ENCODE measurements at places on chromosomes 1 and 21.

GRCh38 chr1:153348511-153349362 lies at the start of gene PGLYRP4:
Gene PGLYRP4, minus strand, starts transcription at chr1:153348841. Its CDS starts 909 bp downstream, at chr1:153347932.
- DNase-seq: no peak

- peak; percentile 29 for DNase-seq
These were observed 28.7 kb downstream of the NBPF3 start for GRCh38 chr1:21468599-21468998.

GRCh38 chr1:215137985-215138384 lies 55.4 kb downstream of the KCNK2 start:
- DNase-seq: no peak

- DNase-seq: no peak
These were observed 95.5 kb downstream of the DMRTB1 start for GRCh38 chr1:53554592-53555305.

GRCh38 chr1:14440166-14440565 lies 158.3 kb upstream of the KAZN start:
- no peak for DNase-seq

GRCh38 chr21:14722841-14723483 lies 176.8 kb upstream of the SAMSN1 start:
- DNase-seq: no peak

GRCh38 chr21:19013916-19014315 lies 610.3 kb upstream of the TMPRSS15 start:
- DNase-seq: no peak

GRCh38 chr1:201708085-201708512 lies 120.9 kb upstream of the IPO9 start:
- DNase-seq: no peak

DNA sequence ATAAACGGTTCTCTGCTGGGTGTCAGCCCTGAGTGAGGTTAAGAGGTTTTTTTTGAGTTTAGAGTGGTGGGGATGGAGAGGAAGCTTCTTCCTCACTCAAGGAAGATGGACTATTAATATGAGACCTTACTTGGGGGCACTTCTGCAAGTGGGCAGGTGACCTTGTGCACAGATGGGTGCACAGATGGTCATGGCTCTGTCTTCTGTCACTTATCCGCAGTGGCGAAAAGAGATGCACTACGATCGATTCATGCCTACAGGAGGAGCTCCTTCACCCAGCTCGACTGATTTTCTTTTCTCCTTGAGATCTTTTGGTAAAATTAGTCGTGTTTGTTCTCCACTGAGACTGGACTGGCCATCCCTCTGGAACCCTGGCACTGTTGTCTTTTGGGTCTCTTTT lies 22.9 kb upstream of the CYYR1 start:
- DNase-seq: no peak

DNA sequence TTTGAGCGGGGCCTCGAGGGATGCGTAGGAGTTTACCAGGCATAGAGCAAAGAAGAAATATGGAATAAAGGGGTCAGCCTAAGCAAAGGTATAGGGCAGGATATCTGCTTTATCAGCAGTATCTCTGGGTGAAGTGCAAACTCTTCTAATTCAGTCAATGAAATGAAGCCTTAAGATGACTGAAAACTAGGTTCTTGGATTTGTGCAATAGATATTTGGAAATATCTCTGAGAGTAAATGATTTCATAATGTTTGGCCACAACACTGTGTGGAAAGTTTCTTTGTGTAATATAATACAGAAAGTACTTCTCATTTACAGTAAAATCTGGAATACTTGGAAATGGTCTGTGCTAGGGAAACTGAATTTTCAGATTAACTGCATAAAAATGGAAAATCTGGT lies 26.1 kb downstream of the KCNJ15 start:
- no peak for DNase-seq

DNA sequence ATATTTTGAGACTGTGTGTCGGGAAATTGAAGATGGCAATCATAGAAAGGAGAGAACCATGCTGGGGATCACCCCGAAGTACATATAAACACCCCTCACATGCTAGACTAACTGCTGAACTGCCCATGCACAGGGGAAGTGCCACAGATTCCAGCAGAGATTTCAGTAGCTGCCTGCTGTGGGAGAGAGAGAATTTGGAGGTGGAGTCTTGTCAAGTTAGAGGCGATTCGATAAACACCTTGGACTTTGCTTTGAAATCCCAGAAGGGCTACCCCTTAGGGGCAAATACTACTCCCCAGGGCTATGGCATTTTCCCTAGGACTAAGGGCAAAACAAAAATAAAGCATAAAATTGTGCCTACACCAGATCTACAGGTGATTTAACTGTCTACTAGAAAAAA lies 103.3 kb downstream of the PEX14 start:
- no peak for DNase-seq

GRCh38 chr1:33784876-33785275 lies 79.0 kb upstream of the HMGB4 start:
- no peak for DNase-seq

GRCh38 chr1:36307601-36308330 lies 1.6 kb downstream of the SH3D21 start:
- no peak for DNase-seq

DNA sequence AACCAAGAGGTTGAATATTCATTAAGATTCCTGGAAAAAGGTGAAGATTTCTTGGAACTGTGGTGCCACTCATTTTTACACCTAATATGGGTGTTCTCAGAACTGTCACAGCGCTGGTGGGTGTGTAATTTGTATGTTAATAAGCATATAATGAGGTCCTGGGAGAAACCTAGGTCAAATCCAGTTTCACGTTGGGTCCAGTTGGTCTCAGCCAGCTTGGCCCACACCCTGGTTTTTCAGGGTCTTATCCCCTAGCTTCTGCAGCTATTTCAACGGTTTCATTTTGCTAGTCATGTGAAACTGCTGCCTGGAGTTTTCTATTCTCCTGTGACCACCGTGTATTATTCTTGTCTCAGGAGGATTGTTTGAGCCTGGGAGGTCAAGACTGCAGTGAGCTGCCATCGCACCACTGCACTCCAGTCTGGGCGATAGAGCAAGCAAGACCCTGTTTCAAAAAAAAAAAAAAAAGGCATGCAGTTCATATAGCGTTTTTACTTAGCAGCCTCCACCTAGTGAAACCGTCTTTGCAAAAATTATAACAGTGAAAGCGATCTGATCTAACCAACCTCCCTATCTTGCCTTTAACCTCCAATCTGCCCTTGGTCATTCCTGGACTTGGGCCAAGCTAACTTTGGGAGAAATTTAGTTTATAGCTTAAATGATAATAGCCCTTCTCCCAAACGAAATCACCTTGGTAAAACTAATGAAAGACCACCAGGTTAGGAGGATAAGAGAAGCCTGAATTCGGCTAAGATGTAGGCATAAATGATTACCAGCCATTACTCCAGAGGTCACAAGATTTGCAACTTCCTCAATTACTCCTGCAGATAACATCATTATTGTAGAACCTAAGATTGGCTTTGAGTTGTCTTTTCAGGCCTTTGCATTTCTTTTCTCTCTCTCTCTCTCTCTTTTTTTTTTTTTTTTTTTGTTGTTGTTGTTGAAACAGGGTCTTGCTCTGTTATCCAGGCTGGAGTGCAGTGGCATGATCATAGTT lies 44.0 kb downstream of the PTAFR start:
- peak; percentile 24 for DNase-seq

DNA sequence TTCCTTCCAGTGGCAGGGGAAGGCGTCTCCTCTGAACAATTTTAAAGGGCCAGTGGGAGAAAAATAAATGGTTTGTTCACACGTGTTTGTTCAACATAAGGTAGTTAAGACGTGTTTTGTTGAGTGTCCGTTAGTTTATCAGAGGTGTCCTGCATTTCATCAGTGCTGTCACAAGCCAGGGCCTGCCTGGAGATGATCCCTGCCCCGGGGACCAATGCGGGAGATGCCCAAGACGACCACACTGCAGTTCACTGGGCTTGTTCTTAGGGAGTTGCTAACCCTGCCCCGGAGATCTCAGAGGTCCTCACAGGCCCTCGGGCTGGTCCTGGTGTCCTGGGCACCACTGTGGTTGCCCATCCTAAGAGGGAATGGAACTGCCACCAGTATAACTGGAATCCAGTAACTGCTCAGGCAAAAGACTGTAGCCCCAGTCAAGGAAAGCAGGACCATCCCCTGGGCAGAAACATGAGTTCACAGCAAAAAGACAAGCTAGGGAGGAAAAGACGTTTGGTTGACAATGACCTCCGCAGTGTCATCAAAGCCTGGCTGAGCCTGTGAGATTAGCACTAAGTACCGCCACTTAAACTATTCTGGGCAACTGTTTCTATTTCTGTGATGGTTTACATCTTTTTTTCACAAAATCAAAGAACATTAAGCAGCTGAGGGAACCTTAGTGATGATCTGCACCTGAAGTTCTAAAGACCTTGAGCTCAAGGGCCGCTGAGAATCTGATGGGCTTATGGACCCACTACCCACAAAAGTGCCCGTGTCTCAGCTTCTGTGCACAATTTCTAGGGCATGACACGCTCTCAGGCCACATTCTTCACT lies 44.9 kb upstream of the LIN9 start:
- DNase-seq: peak; percentile 92

GRCh38 chr21:45130324-45130774 lies 56.0 kb downstream of the ADARB1 start:
- DNase-seq: no peak

GRCh38 chr21:29342363-29342957 lies 43.7 kb downstream of the BACH1 start:
- DNase-seq: no peak

GRCh38 chr1:184425449-184426277 lies 38.8 kb downstream of the C1orf21 start:
- no peak for DNase-seq

DNA sequence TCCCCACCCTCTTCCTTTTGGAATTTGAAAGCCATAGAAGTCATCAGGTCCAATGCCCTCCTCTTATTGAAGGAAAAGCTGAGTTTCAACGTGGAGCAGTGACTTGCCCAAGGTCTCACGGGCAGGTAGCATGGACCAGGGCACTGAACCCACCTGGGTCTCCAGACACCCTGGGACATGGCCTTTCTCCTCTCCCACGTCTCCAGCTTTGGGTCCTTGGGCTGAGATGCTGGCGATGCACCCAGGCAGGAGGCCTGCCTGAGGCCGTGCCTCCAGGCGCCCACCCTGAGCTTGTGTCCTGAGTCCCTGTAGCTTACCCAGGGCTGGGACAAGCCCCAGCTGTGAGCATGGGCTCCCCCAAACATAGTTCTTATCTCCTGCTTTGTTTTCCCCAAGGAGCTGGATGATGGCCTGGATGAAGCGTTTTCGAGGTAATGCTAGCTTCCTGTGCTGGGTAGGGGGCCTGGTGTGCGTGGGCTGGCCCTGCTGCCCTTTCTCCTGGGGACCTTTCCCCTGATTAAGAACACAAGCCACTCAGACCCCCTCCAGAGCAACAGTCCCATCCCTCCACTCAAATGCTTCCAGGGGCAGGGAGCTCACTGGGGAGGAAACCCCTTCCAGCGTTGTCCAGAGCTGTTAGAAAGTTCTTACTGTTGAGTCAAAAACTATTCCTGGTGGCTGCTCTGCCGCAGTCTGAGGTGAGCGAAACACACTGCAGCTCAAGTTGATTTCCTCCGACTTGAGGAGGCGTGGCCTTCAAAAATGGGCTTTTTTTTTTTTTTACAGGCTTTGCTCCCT lies 21.6 kb downstream of the LDLRAP1 start:
- peak; percentile 72 for DNase-seq

DNA sequence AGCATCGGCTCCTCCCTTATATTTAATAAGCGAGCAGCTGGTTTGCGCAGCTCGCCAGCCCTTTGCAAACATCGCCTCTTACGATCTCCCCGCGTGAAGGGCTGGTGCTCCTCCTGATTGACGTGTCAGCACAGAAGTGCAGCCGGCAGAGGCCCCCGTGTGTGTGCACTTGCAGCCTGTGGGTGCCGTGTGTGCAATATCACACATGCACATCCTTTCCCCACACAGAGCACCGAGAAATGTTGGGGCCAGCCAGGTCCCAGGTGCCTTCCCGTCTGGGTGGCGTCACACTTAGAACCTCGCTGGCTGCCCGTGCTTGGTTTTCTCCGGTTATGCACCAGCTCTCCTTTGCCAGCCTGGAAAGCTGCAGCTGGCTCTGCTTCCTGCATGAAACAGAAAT lies 126.6 kb upstream of the AJAP1 start:
- DNase-seq: no peak

DNA sequence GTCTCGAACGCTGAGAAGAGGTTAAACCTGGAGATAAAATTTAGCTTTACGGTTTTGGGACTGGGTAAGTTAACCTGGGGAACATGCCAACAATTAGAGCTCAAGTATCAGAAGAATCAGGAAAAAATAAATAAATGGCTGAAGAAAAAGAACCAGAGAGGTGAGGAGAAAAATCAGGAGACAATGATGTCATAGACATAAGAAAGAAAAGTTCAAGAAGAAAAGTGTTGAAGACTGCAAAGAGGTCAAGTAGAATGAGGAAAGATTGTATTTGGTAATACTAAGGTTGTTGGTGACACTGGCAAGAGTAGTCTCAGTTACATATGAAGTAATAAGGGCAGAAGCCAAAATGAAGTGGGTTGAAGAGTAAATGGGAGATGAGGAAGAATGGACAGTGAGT lies 26.0 kb downstream of the CDKN2C start:
- no peak for DNase-seq

- no peak for DNase-seq
These were observed 4.1 kb downstream of the CNN3 start for GRCh38 chr1:94922761-94923331.

DNA sequence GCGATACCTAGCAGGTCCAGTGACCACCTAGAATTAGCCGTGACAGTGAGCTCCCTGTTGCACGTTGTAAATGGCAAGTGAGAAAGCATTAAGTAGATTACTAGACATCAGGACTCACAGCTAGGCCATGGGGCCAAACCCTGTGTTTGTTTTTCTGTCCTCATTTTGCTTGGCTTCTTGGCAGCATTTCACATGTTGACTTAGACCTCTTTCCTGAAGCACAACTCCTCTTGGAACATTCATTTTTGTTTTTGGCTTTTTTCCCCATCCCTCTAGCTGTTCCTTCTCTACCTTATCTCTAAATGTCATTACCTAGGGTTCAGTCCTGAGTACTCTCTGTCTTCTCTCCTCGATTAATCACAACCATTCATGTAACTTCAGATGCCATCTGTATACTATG lies 16.9 kb upstream of the PTPN14 start:
- no peak for DNase-seq

DNA sequence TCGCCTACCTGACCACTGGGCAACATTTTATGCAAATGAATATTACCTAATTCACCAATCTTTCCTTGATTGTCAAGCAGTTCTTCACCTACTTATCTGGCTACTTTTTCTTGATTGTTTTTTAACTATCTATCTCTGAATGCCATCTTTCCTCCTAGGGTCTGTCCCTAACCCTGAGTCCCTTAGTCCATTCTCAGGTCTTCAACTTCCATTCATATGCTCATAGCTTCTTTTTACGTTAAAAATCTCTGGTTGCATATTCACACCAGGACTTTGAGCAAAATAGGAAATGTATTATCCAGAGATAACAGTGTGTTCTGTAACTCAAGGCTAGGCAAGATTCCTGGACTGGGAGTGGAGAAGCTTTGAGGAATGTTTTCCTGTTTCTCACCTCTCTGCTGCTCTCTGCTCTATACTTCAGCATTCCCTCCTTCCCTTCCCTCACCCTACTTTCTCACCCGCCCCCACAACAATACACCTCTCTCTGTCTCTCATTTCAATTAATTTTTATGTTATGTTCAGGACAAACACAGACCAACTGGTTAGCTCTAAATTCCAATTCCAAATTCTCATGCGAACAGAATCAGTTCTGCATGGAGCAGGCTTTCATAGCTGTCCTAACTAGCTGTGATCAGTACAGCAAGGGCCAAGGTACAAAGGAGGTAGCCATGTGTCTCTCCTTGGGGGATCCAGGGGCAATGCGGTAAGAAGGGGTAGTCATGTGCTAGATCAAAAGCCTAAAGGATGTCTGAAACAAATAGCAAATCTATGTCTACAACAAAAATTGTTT lies 278.4 kb downstream of the USH2A start:
- no peak for DNase-seq

- no peak for DNase-seq
These were observed 96.6 kb upstream of the HNRNPU start for GRCh38 chr1:244960904-244961303.

- no peak for DNase-seq
These were observed 213.7 kb downstream of the ASTN1 start for GRCh38 chr1:176950736-176951324.

Measured in OCI-LY7 (cell line).